ENCODE measurements at places on chromosomes 7 and 10. TPM values are rescaled to one million over a fixed set of nuclear protein-coding genes. Genes with fewer than 3 reads are reported as not detected.

Gene PDLIM1
- 4.0 TPM for total RNA-seq

Gene SLC13A1
- not detected for total RNA-seq

Gene ERVW-1
- total RNA-seq: not detected

Gene CPA5
- under 0.01 TPM for total RNA-seq

Gene CTAGE6
- total RNA-seq: 0.17 TPM

Gene CEP55
- 0.94 TPM for total RNA-seq

Gene RTKN2
- 0.47 TPM for total RNA-seq

Gene KNDC1
- 3.3 TPM for total RNA-seq

Gene CCL26
- 1.4 TPM for total RNA-seq

Gene SUN3
- total RNA-seq: not detected

Gene NPY4R2
- total RNA-seq: not detected

Gene SLC18A3
- not detected for total RNA-seq

Gene ZNF32
- 54.1 TPM for total RNA-seq

Gene RHOBTB1
- total RNA-seq: 15.5 TPM

Gene IMPDH1
- total RNA-seq: 33.5 TPM

Gene IPMK
- total RNA-seq: 1.9 TPM

Gene SLC26A4
- total RNA-seq: 0.47 TPM

Gene ZNF22
- 5.8 TPM for total RNA-seq

Gene PPP1R17
- total RNA-seq: under 0.01 TPM

Gene OLAH
- not detected for total RNA-seq

Gene GNAT3
- total RNA-seq: not detected

Gene ACSM6
- total RNA-seq: not detected

Gene MYL10
- not detected for total RNA-seq

Gene STOX1
- total RNA-seq: not detected

Gene CUBN
- 2.2 TPM for total RNA-seq

Gene CHST3
- total RNA-seq: 16.9 TPM

Gene NAT16
- not detected for total RNA-seq

Gene FBXW4
- total RNA-seq: 49.0 TPM

Gene SFRP4
- total RNA-seq: 0.32 TPM

Gene MRC1
- total RNA-seq: not detected

Gene CALN1
- not detected for total RNA-seq

Gene PAPOLB
- total RNA-seq: under 0.01 TPM

Gene VWDE
- total RNA-seq: 0.16 TPM

Gene EMX2
- not detected for total RNA-seq

Gene NXPH1
- not detected for total RNA-seq

Gene VPS26A
- 33.6 TPM for total RNA-seq

Gene RALA
- total RNA-seq: 30.8 TPM

Gene RELN
- 0.63 TPM for total RNA-seq

Gene FKBP9
- total RNA-seq: 428 TPM

Gene METTL27
- total RNA-seq: 11.8 TPM
